ENCODE measurements at places on chromosomes 1 and 21. TPM values are rescaled to one million over a fixed set of nuclear protein-coding genes. Genes with fewer than 3 reads are reported as not detected.

GRCh38 chr1:88982055-88982454 is 10.4 kb downstream of the KYAT3 start:
- DNase-seq, result no peak

DNA sequence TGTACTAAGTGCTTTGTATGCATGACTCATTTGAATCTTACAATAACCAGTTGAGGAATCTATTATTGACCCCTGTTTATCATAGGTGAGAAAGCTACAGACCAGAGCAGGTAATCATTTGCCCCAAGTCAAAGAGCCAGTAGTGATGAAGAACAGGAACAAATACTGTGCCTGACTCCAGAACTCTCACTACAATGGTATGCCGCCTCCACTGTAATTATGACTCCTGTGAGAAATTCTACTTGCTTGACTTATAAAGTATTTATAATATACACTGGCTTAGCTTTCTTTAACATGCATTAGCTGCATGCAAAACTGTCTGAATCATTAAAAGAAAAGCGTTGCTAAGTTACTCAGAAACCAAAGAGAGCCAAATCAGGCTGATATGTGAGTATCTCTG is 92.6 kb downstream of the ZNF281 start:
- no peak for DNase-seq

DNA sequence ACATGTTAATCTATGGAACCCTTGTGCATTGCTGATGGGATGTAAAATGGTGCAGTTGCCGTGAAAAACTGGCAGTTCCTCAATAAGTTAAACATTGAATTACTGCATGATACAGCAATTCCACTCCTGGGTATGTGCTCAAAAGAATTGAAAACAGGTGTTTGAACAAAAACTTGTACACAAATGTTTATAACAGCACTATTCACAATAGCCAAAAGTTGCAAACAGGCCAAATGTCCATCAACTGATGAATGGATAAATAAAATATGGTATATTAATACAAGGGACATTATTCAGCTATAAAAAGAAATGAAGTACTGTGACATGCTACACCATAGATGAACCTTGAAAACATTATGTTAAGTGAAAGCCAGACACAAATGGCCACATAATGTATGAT is 17.7 kb upstream of the SRSF10 start:
- DNase-seq, result no peak

DNA sequence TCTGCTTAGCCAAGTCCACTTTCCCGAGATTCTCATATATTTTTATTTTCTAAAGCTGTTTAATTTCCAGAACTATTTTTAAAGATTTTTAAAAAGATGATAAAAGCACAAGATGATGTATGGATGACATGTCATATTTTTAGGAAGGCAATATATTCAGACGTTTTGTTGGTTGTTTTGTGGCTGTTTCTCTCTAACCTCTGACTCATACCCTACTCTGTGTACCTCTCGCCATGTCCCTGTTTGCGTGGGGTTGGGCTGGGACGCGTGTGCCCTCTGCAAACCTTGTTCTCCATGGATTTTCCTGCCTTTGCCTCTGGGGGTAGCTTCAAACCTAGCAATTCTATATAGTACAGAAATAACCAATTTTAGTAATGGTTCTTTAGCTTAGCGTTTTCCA is 132.0 kb downstream of the GALNT2 start:
- no peak for DNase-seq

GRCh38 chr1:25780318-25781129 is 19.5 kb upstream of the SELENON start:
- DNase-seq, result no peak

- no peak for DNase-seq
Measured at GRCh38 chr1:10347109-10347508, 51.8 kb upstream of the PGD start.

DNA sequence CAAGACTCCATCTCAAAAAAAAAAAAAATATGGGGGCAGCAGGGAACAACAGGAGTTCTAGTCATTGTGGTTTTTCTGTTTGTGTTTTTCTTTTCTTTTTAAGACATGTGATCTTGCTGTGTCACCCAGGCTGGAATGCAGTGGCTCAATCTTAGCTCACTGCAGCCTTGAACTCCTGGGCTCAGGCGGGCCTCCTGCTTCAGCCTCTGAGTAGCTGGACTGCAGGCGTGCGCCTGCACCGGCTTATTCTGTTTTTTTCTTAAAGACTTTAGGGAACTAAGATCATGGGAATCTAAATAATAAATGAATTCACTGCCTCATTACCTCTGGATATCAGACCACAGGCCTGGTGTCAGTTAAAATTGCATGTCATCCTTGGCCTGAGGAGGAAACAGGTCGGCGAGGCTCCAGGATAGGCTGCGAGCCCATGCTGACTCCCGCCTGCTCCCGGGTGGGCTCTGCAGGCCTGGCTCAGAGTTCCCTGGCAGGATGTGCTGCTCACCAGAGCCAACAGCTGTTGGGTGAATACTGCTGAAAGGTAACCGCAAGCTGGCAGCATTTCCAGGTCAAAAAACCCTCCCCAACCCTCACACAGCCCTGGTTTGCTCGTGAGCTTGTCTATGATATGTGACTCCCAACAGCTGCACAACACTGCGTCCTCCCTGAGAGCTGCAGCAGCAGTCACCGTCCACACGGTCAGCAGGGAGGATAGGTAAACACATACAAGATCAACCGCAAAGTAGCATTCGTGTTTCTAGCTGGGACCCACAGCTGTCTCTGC is 58.1 kb downstream of the SCCPDH start:
- no peak for DNase-seq

DNA sequence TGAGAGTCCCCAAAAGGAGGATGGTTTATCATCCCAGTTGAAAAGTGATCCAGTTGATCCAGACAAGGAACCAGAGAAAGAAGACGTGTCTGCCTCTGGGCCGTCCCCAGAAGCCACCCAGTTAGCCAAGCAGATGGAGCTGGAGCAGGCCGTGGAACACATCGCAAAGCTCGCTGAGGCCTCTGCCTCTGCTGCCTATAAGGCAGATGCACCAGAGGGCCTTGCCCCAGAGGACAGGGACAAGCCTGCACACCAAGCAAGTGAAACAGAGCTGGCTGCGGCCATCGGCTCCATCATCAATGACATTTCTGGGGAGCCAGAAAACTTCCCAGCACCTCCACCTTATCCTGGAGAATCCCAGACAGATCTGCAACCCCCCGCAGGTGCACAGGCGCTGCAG is 43.3 kb downstream of the ZBTB17 start:
- no peak for DNase-seq

The TTLL7 gene
- 6.7 TPM for total RNA-seq

The BNIPL gene
- 47.1 TPM for total RNA-seq

The SDCCAG8 gene
- total RNA-seq, result 62.3 TPM

The AMIGO1 gene
- total RNA-seq, result 3.0 TPM

Measured in breast epithelium (tissue), 4 donors.